Activated CD4-positive, alpha-beta T cell treated with anti-CD3 and anti-CD28 coated beads, Interleukin-2, amount 10 ng/mL, durations not matched to agents 24 days and 14 days (primary cell): ENCODE measurements at places on chromosomes 11 and 22. TPM values are rescaled to one million over a fixed set of nuclear protein-coding genes. Genes with fewer than 3 reads are reported as not detected.

Gene SPON1
- 0.14 and 0.42 TPM in 2 replicates for total RNA-seq

Gene CDHR5
- not detected in 2 replicates for total RNA-seq

DNA sequence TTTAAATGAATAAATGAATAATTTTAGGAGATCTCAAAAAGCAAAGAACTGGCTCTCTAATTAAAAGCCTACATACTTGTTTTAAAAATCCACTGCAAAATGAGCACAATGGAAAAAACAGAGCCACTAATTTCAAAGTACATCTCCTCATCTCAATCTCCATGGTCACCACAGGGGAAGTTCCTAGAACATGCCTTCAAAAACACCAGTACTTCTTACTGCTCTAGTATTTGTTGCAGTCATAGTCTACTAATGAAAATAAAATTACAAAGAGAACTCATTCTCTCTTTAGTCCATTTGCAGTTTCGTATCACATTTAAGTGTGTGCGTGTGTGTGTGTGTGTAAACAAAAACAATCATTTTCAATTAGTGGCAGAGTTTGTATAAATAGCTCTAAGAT is 54.0 kb downstream of the PIK3C2A start:
- peaks cover 10% of the 10 kb centered on the region for H3K36me3 ChIP-seq
- H3K4me1 ChIP-seq: peaks cover 10% of the 10 kb centered on the region
- no peak for DNase-seq
- no peak overlapping the region for H3K4me3 ChIP-seq
- peak overlapping the region; percentile 62 for H3K27ac ChIP-seq

DNA sequence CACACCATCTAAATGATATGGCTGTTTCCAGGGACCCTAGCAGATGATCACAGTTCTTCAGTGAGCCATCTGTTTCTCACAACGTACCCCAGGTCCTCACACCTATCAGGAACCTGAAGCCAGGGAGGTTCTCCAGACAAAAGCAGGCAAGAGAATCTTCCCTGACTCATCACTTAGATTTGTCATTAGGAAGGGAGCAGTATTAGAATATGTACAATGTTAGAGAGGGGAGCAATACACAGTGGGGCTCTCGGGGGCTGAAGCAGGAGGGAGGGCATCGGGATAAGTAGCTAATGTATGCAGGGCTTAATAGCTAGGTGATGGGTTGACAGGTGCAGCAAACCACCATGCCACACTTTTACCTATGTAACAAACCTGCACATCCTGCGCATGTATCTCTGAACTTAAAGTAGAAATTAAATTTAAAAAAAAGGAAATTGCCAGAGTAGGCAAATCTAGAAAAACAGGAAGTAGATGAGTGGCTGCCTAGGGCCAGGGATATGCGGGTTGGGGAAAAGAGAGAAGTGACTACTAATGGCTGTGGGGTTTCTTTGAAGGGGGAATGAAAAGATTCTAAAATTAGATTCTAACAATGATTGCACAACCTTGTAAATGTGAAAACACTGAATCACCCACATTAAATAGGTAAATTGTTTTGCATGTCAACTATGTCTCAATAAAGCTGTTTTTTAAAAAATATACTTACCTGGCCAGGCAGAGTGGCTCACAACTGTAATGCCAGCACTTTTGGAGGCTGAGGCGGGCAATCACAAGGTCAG is 14.4 kb downstream of the C22orf42 start:
- H3K27me3 ChIP-seq: peaks cover 3% of the 10 kb centered on the region
- H3K4me3 ChIP-seq: no peak overlapping the region
- H3K4me1 ChIP-seq: peaks cover 43% of the 10 kb centered on the region
- peak overlapping the region; percentile 80 for H3K27ac ChIP-seq
- no peaks in the 10 kb centered on the region for H3K36me3 ChIP-seq

DNA sequence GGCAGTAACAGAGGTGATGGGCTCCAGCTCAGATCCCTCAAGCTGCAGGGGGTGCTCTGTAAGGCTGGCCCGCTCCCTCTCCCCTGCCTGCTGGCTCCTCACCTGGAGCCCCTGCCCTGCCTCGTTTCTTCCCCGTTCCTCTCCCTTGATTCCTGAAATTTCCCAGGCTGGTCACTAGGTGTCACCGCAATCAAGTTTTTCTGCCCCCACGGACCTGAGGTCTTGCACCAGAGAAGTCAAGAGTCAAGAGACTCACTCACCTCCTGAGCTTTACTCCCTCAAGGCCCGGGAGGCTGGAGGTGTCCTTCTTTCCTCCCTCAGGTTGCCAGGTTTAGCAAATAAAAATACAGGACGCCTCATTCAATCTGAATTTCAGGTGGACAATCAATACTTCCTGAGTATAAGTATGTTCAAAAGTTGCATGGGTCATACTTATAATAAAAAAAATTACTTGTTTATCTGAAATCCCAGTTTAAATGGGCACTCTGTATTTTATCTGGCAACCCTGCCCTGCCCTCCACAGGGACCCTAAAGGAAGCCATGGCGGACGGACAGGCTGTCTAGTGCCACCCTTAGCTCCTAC is 69.2 kb downstream of the SCUBE1 start:
- peaks cover 14% of the 10 kb centered on the region for H3K4me1 ChIP-seq
- H3K27ac ChIP-seq: no peak overlapping the region
- H3K27me3 ChIP-seq: peaks cover 2% of the 10 kb centered on the region

GRCh38 chr11:43818220-43818619 is 62.4 kb upstream of the ALKBH3 start:
- no peak overlapping the region for H3K4me3 ChIP-seq
- no peak for DNase-seq
- H3K27ac ChIP-seq: no peak overlapping the region
- no peaks in the 10 kb centered on the region for H3K27me3 ChIP-seq

DNA sequence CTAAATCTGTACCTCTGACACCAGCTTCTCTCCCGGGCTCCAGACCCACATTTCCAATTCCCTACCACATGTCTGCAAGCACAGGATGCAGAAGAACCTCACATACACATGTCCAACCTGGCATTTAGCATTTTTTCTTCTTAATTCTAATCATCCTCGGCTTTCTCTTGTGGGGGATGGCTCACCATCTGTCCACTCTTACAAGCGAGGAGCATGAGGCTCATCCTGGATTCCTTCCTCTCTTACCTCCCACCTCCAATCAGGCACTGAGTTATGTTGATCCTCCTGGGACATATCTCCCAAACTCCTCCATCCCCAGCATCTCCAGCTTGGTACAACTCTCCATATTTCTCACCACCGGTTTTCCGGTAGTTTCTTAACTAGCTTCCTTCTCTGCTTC is 149.8 kb upstream of the LARGE1 start:
- H3K27me3 ChIP-seq: no peaks in the 10 kb centered on the region
- H3K27ac ChIP-seq: no peak overlapping the region
- H3K4me1 ChIP-seq: no peaks in the 10 kb centered on the region
- H3K36me3 ChIP-seq: no peaks in the 10 kb centered on the region

DNA sequence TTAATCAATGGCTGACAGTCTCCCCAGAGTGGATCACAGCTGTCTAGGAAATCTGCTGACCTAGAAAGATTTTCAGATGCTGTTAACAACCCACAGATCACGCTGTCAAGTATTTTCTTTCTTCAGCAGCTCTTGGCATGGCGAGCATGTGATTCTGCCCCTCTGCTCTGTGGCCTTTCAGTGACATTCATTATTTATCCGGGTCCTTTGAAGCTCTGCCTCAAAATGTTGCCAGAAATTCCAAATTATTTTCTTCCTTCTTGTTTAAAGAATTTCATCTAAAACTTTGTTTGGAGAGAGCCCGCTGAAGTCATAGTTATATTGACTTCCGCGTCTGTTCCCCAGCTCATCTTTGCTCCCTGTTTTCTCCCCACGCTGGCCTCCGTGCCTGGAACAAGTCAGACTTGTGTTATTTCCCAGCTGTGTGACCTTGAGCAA is 134.1 kb downstream of the COMMD9 start:
- H3K27me3 ChIP-seq: peaks cover 11% of the 10 kb centered on the region
- no peak overlapping the region for H3K4me3 ChIP-seq
- no peaks in the 10 kb centered on the region for H3K36me3 ChIP-seq
- no peak for DNase-seq

GRCh38 chr11:70490723-70491558 is 92.6 kb downstream of the CTTN start:
- H3K4me1 ChIP-seq: peaks cover 3% of the 10 kb centered on the region
- no peak overlapping the region for H3K4me3 ChIP-seq
- no peak overlapping the region for H3K27ac ChIP-seq
- no peak for DNase-seq
- no peaks in the 10 kb centered on the region for H3K27me3 ChIP-seq

- no peaks in the 10 kb centered on the region for H3K36me3 ChIP-seq
- no peak overlapping the region for H3K4me3 ChIP-seq
- no peak overlapping the region for H3K27ac ChIP-seq
- no peak for DNase-seq
- no peaks in the 10 kb centered on the region for H3K27me3 ChIP-seq
- H3K4me1 ChIP-seq: no peaks in the 10 kb centered on the region
Measured at GRCh38 chr11:109745996-109746625, 324.1 kb downstream of the C11orf87 start.
